ENCODE measurements at places on chromosomes 5 and 9.

GRCh38 chr9:26319859-26320258 is 572.7 kb downstream of the CAAP1 start:
- DNase-seq: no peak

GRCh38 chr5:168291964-168292785 is 730 bp downstream of the WWC1 start:
- no peak for DNase-seq

GRCh38 chr9:96062854-96063253 is 187.4 kb downstream of the ERCC6L2 start:
- no peak for DNase-seq

DNA sequence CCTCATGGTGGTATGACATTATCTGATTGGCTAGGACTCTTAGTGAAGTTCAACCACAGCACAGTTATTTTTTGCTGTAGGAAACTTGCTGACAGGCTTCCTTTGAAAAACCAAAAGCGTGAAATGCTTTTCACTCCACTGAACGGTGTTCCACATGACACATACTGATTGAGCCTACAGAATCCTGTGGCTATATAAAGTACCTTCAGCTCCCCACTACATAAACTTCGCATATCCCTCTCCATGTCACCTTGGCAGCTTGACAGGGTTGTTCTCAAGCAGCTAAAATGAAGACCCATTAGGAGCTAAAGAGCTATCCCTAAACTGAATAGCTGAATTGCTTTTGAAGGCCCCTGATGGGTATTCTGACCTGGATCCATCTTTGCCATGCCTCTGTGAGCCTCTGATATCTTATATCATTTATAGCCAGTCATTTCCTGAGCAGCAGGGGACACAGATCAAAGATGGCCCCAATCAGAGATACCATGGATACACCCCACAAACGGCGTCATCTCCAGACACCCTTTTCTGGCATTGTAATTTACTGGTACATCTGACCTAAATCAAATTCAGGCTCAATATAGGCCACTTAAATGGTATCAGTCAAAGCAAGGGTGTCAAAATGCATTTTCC is 91.5 kb downstream of the APBA1 start:
- DNase-seq: no peak

DNA sequence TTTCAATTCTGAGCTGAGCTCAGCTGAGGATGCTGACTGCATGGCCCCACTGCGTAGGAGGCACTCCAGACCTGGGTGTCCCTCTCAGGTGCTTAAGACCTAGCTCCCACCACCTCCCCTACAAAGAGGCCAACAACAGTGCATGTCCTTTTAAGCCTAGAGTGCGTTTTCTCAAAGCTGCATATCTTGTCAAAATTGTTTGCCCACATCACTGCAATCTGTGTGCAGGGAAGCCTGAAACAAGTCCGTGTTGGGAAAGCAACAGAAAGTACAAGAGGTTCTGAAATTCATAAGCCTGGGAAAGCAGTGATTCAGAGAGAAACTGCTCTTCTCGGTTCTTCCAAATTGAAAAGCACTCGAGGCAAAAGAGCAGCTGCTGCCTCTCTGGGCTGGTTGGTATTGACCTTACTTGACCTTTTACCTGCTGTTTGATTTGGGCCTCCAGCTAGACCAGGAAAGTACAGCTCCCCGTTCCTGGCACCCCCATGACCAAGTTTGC is 238.4 kb downstream of the NR2F1-AS1 start:
- no peak for DNase-seq

GRCh38 chr5:98292496-98292895 is 481.0 kb upstream of the RGMB start:
- DNase-seq: no peak

GRCh38 chr9:120353506-120353905 is 226.5 kb downstream of the CDK5RAP2 start:
- no peak for DNase-seq

- no peak for DNase-seq
Observed at GRCh38 chr9:14530366-14530765, 162.9 kb downstream of the ZDHHC21 start.

DNA sequence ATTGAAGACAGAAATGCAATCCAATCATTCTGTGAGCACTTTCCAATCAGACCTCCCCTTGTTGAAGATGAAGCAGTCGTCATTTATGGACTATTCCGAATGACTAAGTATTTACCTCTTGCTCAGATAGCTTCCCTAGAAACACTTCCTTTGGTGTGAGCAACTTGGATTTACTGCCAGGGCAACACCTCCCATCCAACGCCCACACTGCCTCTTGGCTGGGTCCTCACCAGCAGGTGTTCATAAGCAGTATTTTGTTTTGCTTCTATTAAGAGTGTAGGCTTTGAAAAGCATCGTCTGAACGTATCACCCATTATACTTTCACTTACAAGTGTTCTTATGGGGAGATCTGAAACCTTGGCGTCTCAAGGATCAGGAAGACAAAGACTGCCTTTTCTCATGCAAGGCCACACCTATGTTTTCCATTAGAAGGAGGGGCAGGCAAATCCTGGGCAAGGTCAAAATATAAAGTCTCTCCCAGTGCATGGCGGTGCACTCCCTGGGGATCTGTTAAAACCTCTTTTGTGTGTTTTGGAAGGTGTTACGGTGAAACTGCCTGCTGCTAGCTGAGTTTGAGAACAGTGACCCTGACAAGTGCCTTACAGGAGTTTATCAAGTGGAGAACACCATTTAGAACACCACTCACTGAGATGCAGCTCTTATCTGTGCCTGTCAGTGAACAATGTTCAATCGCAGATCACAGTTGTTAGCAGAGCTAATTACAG is 10.6 kb upstream of the MARCHF3 start:
- DNase-seq: no peak

All from immature natural killer cell (primary cell).